ENCODE measurements at places on chromosomes 1 and 21.

- DNase-seq, result no peak
These were observed 45.6 kb upstream of the RGS2 start for GRCh38 chr1:192763243-192763642.

GRCh38 chr1:213015099-213016050, at the start of gene ANGEL2:
Gene ANGEL2, minus strand, starts transcription at chr1:213015867. Its CDS starts 196 bp downstream, at chr1:213015671.
- DNase-seq, result peak; percentile 88

GRCh38 chr21:14991957-14992356, 72.8 kb downstream of the NRIP1 start:
- DNase-seq, result no peak

DNA sequence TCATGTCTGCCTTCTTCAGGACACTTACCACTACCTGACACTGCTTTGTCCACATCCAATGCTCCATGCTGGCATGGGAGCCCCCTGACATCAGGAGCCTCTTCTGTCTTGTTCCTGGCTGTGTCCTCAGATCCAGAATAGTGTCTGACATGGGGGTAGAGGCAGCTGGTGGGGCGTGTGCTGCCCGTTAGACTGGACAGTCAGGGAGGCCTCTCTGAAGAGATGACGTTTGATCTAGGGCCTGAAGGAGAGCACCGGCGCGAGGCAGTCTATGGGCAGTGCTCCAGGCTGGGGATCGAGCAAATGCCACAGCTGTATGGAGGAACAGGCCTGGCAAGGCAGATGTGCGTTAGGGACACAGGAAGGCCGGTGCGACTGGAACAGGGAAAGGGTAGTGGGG, 16.6 kb downstream of the SLC9A1 start:
- no peak for DNase-seq

DNA sequence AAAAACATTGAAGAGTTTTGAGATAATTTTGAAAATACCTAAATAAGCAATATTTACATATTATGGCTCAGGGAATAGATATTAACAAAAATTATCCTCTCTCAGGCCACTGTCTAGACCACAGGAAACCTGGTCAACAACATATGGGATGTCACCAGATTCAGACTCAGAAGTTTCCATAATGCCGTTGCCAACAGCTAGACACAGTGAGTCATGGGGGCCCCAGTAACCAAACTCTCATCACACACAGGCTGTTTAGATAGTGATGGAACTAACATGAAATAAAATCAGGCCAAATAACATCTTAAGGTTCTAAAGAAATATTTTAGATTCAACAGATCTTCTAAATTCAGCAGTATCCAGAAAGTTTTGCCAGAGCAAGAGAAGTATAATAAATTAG, 681.7 kb upstream of the ADAMTS5 start:
- DNase-seq, result no peak

DNA sequence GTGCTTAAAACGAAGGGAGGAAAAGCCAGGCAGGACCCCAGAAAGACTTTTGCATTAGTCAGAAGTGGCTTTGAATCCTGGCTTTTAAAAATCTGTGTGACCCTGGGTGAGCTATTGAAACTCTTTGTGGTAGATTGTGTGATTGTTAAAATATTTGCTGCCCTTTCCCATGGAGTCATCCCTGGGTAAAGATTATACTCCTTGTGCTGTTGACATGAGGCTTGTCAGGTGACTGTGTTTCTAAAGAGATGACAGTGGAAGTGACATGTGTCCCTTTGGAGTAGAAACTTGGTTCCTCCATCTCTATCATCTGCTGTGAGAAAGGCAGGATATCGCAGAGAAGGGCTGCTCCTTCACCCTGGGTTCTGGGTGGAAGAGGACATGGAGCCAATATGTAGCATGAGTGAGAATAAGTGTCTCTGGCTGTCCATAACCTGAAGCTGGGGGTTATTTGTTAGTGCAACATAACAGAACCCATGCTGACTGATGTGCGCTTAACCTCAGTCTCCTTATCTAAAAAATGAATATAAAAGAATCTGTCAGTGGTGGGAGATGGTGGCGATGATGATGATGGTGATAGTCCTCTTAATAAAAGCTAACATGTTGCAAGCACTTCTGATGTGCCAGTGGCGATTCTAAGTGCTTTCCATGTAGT, 187.6 kb downstream of the RHOU start:
- no peak for DNase-seq

DNA sequence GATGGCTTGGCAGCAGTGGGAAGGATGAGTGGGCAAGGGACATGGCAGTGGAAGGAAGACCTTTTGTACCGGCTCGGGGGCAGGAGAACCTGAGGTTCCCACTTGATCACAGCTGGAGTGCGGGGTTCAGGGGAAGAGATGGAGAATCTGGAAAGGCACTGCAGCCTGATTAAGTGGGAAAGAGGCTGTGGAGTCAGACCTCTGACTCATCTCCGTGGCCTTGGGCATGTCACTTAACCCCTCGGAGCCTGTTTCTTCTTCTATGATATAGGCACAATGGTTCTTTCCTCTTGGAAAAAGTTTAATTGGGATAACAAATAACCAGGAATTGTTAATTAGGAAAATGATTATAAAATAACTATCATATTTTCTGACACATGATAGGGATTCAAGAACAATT, 13.1 kb upstream of the TMEM61 start:
- no peak for DNase-seq

DNA sequence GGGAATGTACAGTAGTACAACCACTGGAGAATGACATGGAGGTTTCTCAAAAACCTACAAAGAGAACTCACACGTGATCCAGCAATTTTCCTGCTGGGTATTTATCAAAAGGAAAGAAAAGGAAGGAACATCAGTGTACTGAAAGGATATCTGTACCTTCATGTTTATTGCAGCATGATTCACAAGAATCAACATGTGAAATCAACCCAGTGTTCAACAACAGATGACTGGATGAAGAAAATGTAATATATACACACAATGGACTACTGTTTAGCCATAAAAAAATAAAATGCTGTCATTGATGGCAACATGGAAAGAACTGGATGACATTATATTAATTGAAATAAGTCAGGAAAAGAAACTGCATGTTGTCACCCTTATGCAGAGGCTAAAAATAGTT, 19.0 kb upstream of the CYP4A11 start:
- no peak for DNase-seq

Measured in T-helper 17 cell (primary cell).